A172 (cell line): ENCODE measurements at places on chromosomes 16 and 17. TPM values are rescaled to one million over a fixed set of nuclear protein-coding genes. Genes with fewer than 3 reads are reported as not detected.

KRT23 gene
- total RNA-seq, result not detected in 2 replicates

LRRC36 gene
- not detected in 2 replicates for total RNA-seq

- no peak for DNase-seq
Observed at GRCh38 chr17:83123896-83124801, 44.7 kb downstream of the METRNL start.

DNA sequence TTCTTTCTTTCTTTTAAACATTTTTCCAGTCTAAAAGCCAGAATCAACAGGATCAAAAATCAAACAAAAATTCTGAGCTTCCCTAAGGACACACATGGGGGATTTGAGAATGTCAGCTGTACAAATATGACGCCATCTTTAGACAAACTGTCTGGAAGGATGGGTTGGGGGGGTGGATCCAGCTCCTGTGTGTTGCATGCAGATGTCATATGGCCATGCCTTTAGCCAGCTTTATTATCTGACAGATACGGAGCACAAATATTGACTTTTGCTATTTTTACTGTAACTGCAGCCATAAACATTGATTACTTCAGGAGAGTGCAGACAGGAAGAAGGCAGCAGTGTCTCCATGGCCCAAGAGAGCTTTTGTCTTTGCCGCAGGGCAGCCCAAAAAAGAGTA lies 279.4 kb upstream of the ELAC2 start:
- no peak for DNase-seq

GRCh38 chr16:2860826-2861567 lies 3.0 kb upstream of the PRSS22 start:
- DNase-seq, result peak; percentile 58

- peak; percentile 65 for DNase-seq
Observed at GRCh38 chr17:71342737-71343136, 778.1 kb upstream of the SOX9 start.

GRCh38 chr17:68777856-68778694 lies 176.9 kb upstream of the FAM20A start:
- no peak for DNase-seq

DNA sequence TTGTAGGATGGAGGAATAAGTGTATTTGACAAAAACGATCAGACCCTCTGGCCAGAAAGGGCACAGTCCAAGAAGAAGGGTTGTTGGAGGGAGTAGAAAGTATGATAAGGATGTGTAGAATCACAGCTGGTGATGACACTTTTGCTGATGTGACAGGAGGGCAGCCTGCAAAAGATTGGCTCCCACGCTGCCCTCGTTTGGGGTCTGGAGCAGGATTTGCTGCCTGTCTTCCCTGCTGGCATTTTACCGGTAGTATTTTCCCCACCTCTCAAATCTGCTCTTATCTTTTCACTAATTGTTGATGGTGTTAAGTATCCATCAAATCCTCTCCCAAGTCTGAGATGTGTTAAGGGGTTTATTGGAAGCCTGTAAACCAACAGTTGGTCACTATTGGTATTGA lies 208.8 kb downstream of the CCDC182 start:
- DNase-seq, result no peak

DNA sequence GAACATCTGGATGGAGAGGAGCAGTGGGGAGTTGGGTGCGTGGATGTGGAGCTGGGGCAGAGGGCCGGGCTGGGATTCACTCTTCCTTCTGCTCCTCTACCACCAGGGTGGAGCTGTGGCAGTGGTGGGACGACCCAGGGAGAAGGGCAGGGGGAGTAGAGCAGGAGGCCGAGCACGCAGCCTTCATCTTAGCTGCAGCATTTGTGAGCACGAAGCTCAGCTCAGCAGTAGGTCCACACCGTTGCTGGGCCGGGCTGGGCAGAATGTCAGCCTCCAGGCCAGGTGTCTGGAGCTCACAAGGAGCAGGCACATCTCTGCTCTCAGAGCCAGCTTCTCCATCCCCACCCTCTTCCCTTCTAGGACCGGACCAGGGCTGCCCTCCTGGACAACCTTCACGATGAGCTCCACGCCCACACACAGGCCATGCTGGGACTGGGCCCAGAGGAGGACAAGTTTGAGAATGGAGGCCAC lies 55.7 kb downstream of the OR1D5 start:
- DNase-seq, result no peak

GRCh38 chr16:59698346-59699020 lies 964.4 kb upstream of the GOT2 start:
- DNase-seq, result no peak

DNA sequence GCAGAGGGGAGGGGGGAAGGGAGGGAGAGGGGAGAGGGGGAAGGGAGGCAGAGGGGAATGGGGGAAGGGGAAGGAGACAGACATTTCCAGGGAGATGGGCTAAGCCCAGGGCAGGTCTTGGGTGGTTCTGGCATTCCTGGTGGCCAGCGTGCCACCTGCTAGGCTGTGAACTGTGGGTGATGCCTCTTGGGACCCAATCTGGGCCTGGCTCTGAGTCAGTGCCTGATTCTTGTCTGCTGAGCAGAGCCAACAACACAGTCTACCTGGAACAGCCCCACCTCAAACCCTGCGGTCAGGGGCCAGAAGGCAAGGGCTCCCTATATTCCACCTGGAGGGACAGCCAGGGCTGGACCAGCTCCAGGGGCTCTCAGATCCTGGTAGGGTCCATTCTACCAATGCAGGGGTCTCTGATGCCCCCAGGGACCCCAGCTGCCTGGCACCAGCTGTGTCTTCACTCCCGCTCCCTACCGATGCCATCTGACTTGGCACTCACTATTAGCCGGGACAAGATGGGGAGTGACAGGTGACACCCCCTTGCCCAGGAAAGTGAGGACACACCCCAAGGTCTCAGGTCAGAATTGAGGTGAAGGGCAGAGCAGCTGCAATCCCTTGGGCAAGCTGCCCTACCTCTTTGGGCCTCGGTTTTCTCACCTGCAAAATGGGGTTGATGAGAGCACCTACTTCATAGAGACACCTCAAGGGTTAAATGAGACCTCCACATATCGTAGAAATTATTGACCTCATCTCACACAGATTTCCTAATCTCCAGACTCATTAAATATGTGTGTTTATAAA lies 87.2 kb downstream of the LITAF start:
- DNase-seq, result peak; percentile 39

- no peak for DNase-seq
Observed at GRCh38 chr17:27475981-27476895, 20.0 kb downstream of the KSR1 start.

DNA sequence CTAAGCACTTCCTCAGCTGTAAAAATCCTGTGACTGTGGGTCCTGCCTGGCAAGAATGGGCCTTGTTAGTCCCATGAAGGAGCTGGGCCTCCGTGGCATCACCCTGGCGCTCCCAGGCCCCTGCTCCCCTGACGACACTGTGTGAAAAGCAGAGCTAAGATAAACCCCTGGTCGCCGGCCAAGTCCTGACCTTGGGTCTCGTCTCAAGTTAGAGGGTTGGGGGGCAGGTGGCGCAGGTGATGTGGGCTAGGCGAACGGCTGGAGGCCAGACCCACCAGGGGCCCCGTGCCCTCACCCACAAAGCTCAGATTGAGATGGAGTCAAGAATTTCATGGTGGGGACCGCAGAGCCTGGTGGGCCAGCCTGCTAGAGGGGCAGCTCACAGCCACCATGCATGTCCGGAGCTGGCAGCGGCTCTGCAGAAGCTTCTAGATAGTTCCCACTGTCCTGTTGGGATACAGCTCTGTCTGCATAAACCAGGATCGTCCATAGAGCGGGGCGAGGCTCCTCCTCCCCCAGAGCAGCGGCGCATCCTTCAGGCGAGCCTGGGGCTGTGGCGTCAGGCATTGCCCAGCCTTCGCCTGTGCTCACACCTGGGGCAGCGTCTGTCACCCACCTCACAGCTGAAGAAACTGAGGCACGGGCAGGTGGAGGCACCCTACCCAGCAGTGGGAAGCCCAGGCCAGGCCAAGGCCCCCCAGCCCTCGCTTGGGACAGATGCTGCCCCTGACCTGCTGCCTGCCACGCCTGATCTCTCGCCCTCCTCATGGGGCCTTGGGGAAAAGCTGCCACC lies 12.0 kb downstream of the CYBC1 start:
- DNase-seq, result no peak

DNA sequence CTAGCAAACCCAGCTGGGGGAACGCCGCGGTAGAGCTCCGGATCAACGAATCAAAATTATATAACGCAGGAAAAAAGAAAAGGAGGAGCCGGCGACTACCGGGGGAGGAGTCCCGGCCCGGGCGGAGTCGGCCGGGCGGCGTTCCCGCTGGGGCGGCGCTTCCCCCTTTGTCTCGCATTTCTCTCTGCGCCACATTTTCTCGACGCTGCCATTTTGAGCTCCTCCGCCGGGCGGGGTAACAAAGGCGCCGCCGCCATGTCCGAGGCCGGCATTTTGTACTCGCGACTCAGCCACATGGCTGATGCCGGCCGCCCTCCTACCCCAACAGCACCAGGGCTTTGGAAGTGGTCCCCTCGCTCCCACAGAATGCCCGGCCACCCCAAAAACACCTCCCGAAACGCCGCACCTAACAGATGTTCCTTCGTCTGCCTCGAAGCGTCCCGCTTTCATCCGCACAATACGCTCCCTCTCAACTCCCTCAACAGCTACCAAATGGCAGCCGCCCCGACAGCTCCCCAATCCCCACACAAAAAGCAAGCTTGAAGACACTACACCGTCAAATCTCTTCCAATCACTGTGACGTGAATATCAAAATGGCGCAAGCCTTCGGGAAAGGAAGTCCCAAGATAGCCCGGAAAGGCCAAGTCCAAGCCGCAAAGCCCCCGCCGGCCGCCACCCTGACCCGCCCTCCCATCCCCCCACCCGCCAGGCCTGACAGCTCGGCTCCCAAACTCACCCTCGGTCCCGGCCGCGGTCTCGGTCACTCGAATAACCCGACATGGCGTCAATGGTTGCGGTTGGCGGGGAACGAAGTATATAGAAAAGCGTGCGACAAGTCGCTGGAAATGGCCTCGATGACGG lies 519 bp downstream of the DDX5 start:
- peak; percentile 66 for DNase-seq

DNA sequence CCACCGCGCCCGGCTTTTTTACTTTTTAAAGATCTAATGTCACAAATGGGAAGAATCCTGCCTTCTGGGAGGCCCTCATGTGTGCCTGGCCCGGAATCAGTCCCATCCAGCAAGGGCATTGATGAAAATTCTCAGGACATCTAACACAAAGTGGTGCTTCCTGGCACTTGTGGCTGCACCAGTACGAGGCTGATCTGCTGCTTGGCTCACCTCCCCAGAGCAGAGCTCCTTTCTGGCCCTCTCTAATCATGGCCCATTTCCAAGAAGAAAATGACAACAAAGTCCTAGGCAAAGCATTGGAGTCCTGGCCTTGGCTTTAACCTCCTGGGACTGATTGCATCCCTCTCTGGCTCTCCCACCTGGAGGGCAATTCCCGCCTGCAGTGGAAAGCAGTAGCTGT lies 50.7 kb upstream of the SIAH1 start:
- DNase-seq, result no peak
